Hindlimb muscle (tissue), 1 donor: ENCODE measurements at places on chromosomes 12 and 14. TPM values are rescaled to one million over a fixed set of nuclear protein-coding genes. Genes with fewer than 3 reads are reported as not detected.

DNA sequence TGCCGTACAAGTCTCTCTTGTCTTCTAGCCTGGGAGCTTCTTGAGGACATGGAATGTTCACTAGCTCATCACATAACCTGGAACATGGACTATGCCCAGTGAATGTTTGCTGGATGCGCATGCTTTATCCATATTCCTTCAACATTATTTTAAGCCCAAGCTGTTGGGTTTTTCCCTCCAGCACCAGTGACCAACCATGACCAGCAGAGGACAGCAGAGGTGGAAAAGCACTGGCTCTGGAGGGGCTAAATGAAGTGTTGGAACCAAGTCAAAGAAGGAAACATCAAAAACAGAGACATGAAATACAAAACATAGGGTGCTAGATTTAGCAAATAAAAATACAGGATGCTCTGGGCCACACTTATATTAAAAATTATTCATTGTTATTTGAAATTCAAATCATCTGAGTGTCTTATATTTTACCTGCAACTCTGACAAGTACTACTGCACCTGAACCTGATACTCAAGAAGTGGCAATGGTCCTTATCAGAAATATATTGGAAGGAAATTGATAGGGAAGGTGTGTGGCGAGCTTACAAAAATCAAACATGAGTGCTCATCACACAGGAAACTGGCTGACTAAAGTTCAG lies 23.1 kb upstream of the HELB start:
- no peak for DNase-seq

GRCh38 chr12:81992461-81992860 lies 233.3 kb upstream of the PPFIA2 start:
- no peak for DNase-seq

- no peak for DNase-seq
Measured at GRCh38 chr12:72521326-72521725, 249.2 kb downstream of the TRHDE start.

DNA sequence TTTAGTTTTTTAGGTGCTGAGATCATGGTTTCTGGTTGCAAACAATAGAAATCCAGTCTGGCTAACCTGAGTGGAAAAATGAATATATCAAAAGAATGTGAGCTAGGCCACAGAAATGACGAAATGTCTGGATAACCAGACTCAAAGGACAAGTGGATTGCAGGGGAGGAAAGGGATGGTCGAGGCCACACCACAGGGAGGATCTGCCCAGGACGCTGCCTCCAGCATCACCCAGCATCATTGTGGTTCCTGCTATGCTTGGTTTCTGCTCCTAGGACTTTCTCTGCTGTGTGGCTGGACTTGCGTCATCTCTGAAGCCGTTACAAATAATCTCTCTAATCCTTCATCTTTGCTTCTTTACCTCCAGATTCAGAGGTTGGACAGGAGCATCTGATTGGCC lies 80.4 kb downstream of the TTC8 start:
- DNase-seq = no peak

DNA sequence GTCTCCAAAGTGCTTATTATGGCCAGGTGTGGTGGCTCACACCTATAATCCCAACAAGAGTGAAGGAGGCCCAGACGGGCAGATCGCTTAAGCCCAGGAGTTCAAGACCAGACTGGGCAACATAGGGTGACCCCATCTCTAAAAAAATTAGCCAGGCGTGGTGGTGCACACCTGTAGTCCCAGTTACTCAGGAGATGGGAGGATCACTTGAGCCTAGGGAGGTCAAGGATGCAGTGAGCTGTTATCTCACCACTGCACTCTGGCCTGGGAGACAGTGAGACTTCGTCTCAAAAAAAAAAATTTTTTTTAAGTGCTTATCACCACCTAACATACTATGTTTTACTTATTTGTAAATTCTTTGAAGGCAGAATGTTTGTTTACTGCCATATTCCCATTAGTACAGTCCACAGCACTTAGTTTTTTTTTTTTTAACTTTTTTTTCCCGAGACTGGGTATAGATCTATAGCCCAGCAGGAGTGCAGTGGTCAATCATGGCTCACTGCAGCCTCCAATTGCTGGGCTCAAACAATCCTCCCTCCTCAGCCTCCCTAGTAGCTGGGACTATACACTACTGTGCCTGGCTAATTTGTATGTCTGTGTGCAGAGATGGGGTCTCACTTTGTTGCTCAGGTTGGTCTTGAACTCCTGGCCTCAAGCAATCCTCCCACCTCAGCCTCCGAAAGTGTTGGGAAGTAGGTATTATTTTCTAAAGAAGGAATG lies 4.7 kb upstream of the KANSL2 start:
- DNase-seq = no peak

- no peak for DNase-seq
Measured at GRCh38 chr14:95497561-95498011, 18.9 kb downstream of the SYNE3 start.

GRCh38 chr12:3333583-3333982 lies 157.4 kb upstream of the PRMT8 start:
- DNase-seq = no peak

DNA sequence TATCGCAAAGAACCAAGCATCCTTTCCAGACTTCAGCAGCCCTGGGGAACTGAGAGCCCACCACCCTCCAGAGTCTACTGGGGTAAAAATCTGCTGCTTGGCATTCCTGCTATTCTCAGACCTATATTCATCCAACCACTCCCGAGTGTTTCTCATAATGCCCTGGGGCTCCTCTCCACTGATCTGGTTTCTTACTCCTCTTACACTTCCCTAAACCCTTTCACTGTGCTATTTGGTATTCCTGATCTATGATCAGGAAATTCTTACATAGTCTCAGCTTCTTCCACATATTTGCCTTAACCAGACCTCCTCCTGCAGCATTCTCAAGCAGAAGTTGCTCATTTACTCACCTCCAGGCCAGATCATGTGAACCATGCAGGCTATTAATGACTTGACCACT lies 82.4 kb downstream of the SYT10 start:
- DNase-seq = no peak

- DNase-seq = no peak
Measured at GRCh38 chr12:66500841-66501240, 178.0 kb downstream of the GRIP1 start.

- no peak for DNase-seq
Measured at GRCh38 chr12:84656705-84657104, 255.9 kb downstream of the SLC6A15 start.

DNA sequence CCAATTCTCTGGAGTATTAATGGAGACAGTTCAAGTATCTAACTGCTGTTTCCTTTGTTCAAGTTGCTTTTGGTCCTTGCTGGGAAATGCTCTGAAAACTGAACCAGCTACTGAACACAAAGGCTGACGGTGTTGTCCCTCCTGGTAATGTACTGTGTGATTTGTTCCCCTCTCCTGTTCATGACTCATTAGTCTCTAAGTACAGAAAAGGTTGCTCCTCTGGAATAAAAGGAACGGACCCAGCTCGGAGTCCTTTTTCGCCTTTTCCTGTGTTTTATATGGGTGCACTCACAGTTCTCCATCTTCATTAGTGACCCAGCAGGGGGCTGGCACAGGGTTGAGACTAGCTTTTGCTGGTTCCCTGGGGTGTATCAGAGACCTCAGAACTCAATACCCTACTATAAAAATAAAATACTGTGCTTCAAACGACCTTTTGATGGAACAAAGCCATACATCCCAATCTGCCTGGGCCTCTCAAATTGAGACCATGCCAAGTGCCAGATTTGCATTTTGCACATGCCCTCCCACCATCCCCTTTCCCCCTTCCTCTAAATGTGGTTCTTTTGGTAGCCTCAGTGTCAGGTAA lies 269.7 kb downstream of the RAD51B start:
- DNase-seq = no peak

DNA sequence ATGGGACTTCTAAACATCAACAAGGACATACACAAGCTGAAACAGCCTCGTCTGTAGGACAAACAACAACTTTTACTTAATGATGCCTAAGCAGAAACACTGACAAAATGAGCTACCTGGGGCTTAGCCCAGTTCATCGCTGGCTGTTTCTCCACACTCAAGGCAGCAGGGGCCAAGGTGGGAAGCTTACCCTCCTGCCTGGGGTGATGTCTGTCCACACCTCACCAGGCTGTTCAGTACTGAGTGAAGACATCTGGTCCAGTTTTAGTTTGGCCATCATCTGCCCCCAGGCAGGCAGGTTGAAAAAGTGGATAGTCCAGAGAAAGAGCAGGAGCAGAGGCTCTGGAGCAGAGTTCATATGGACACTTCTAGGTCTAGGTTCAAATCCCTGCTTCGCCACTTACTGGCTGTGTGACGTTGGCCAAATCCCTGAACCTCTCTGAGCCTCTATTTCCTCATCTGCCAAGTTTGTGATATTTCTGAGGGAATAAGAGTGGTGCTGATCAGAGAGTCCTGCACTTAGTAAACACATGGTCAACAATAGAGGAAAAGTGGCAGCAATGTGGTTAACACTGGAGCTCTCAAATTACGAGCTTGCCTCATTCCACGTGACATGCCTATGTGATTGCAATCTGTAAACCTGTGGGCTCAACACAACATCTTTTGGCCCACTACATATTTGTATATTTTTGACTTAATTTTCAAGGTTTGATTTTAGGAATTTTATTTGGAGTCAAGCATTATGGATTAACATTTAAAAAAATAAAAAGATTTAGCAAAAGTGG lies 720.1 kb upstream of the TMEM132C start:
- no peak for DNase-seq

GRCh38 chr12:93448796-93449195 lies 7.0 kb upstream of the UBE2N start:
- DNase-seq = no peak

DNA sequence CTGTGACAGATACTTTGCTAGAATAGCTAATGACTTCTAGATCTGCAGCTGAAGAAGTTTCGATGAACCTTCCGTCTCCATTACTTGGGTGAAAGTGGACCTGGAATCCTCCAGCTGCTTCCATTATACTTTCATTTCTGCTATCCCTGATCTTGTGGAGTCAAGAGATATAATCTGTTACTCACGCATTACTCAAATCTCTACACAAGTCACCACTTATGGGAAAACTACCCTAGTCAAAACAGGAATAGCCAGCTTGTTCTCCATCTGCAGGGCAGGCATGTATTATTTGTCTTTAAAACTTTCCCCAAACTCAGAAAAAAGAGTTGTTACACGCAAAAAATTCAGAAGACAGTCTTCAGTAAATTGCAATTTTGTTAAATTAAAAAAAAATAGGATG lies 2.8 kb upstream of the KTN1 start:
- no peak for DNase-seq

DNA sequence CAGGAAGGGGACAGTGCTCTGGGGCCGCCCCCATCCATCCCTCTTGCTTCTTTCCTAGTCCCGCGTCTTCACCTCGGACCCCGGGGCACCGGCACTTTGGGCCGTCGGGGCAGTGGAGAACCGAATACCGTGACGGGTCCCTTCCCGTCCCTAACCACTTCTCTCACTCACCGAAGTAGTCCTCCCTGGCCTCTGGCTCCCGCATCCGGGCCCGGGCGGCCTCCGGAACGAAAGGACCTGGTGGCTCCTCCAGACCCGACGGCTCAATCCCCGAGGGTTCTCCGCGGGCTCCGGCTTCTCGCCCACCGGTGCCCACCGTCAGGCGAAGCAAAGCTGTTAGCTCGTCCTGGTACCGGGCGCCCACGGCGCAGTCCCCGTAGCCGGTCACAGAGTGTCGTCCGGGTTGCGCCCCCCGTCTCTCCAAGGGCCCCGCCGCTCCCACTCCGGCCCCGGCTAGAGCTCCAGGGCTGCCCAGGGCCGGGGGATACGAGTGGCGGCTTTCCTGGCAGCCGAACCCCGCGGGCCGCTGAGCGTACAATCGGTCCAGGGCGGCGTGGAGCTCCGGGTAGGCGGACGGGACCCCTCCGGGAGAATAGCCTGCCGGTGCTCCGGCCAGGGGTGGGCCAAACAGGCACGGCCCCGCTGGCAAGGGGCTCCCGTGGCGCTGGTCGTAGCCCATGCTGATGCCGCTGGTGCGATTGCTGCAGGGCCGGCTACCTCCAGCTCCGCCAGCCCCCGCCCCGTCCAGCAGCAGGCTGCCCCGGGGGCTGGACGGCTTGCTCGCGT lies 1.1 kb downstream of the AJUBA start:
- DNase-seq = no peak

- DNase-seq = no peak
Measured at GRCh38 chr14:63228217-63228616, 24.0 kb downstream of the RHOJ start.

- no peak for DNase-seq
Measured at GRCh38 chr14:92277031-92277430, 45.9 kb upstream of the SLC24A4 start.

GRCh38 chr14:32319368-32320049 lies 9.6 kb upstream of the AKAP6 start:
- no peak for DNase-seq

DNA sequence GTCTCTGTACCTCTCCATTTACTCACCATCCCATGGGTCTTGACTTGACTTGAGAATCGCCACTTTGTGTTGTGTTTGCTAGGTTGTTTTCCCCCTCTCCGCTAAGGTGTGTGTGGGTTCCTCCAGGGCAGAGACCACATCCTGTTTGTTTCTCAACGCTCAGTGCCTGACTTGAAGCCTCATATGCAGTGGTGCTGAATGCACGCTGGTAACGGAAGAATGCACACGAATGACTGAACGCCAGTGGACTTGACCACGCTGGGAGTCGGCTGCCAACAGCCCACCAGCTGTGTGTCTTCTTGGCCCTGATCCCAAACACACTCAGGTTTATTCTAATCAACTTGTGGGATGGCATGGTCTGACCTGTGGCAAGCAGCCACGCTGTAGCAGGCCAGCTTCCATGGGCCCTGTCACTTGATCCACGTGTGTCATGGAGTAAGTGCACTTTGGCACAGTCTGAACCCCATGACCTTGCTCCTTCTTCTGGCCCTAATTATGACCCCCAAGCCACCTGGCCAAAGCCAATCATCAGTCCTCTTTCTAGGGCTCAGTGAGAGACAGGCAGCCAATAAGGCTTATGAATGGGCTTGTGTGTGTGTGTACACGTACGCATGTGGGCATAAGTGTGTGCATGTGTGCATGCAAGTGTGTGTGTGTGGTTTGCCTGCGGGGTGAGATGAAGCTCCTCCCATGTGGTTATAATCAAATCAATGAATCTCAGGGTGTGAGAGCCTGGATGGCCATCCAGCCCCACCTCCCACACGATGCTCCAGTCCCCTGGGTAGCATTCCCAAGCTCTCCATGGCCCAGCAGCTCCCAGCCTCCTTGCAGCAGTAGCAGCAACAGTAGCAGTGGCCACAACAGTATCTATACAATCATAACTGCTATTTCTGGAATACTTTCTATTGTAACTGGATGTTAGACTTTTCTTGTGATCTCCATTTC lies 6.4 kb upstream of the TC2N start:
- DNase-seq = no peak

Gene TRMT61A
- 7.8 TPM for polyA plus RNA-seq

Gene NFE2
- 1.7 TPM for polyA plus RNA-seq

Gene GLI1
- polyA plus RNA-seq = 8.2 TPM

Gene PLEKHG3
- 24.8 TPM for polyA plus RNA-seq

Gene PLEK2
- 0.62 TPM for polyA plus RNA-seq

Gene LTBR
- 53.9 TPM for polyA plus RNA-seq

Gene DAZAP2
- polyA plus RNA-seq = 77.8 TPM

Gene COPZ1
- polyA plus RNA-seq = 124 TPM

Gene ADCY4
- 17.0 TPM for polyA plus RNA-seq

Gene MYF6
- 119 TPM for polyA plus RNA-seq

Gene FAM186B
- 2.7 TPM for polyA plus RNA-seq

Gene CTDSP2
- polyA plus RNA-seq = 200 TPM
